ENCODE measurements at places on chromosomes 1 and 21.
A peak's percentile ranks its signal among the peaks of the same experiment; 100 is the strongest.

GRCh38 chr21:37665230-37666024, 250.8 kb downstream of the KCNJ6 start:
- no peak for DNase-seq

DNA sequence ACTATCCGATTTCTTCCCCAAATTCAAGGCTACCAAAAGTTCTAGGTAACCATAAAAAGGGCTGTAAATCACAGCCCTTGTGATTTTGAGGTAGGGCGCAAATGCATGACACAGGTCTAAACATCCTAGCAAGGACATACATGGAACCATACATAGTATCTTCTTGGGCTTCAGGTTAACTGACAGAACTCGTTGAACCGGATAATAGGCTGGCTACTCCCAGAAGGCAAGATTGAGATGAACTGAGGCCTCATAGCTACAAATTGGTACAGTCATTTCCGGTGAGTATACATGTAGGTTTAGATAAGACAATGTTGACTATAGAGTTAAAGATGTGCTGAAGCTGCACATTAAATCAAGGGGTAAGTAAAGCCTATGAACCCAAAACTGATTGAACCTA, 27.3 kb upstream of the TP53BP2 start:
- DNase-seq = no peak

- no peak for DNase-seq
Measured at GRCh38 chr1:82778612-82779011, 977.9 kb downstream of the ADGRL2 start.

- peak; percentile 69 for DNase-seq
Measured at GRCh38 chr21:17711896-17712295, 99.2 kb upstream of the BTG3 start.

DNA sequence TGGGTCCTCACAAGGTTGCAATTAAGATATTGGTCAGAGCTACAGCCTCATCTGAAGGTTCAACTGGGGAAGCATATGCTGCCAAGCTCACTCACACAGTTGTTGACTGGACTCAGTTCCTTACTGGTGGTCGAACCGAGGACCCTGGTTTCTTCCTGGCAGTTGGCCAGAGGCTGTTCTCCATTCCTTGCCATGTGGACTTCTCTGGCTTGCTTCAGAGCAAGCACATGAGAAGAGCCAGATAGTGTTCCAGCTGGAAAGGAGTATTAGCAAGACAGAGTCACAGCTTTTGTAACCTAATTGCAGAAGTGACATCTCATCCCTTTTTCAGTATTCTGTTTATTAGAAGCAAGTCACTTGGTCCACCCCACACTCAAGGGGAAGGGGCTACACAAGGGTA, 23.6 kb downstream of the POU2F1 start:
- DNase-seq = no peak
